Fibroblast of mammary gland (primary cell): ENCODE measurements at places on chromosomes 16 and 17.

DNA sequence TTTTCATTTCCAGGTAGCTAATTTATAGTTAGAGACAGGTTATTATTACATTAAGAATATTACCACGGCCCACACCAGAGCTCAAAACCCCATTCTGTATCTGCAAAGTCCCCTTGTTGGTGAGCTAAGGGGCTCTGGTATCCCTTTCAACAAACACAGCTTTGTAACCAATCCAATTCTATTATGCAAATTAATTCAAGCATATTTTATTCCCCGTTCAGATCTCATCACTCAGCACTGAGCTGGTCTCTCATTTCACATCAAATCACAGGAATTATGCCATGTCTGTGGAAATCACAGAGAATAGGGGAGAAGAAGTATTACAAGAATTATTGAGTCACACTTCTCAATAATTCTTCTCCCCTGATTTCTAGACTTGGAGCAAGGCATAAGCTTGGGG, 111.7 kb downstream of the CDH11 start:
- DNase-seq = no peak

- DNase-seq = no peak
Observed at GRCh38 chr17:41792845-41793783, 6.6 kb upstream of the JUP start.

- peak; percentile 96 for DNase-seq
Observed at GRCh38 chr16:4263504-4264436, 9.1 kb downstream of the TFAP4 start.

GRCh38 chr16:74107795-74108610, 188.6 kb upstream of the PSMD7 start:
- DNase-seq = peak; percentile 33

DNA sequence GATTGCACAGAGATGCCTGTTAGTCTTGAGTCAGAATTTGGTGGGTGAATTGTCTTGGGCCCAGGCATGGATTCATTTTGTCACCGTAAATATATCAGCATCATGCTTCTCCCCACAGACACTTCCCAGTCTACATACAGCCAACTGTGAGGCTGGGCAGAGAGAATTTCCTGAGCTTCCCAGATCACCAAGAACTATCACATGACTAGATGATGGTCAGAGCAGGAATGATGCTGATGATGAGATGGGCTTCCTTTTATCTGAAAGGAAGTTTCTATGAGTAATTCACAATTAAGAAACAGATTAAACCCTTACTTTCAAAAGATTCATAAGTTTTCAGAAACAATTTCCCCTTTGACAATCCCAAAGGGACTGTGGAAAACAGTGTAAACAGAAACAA, 323 bp upstream of the KRTAP9-9 start:
- DNase-seq = peak; percentile 24

- peak; percentile 12 for DNase-seq
Observed at GRCh38 chr17:6420173-6420641, 14.7 kb downstream of the AIPL1 start.

GRCh38 chr17:15240644-15241043, 24.5 kb downstream of the PMP22 start:
- no peak for DNase-seq

- DNase-seq = no peak
Observed at GRCh38 chr17:21140911-21141310, 14.1 kb downstream of the DHRS7B start.

DNA sequence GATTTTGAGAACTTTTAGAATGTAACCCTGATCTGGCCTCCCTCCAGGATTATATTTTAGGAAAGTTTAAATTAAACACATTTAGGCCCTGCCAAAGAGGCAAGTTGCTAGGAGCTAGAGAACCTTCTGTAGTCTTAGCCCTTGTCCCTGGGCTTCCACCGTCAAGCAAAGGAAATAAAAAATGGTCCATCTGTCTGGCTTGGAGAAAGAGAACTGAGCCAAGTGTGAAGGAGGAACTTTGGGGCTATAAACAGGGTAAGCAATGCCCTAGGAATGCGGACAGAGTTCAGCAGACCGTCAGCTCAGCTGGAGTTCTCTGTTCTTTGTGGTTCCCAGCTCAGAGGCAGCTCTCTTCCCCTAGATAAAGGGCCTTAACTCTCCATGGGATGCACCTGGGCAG, 29.6 kb downstream of the RCVRN start:
- DNase-seq = peak; percentile 86

DNA sequence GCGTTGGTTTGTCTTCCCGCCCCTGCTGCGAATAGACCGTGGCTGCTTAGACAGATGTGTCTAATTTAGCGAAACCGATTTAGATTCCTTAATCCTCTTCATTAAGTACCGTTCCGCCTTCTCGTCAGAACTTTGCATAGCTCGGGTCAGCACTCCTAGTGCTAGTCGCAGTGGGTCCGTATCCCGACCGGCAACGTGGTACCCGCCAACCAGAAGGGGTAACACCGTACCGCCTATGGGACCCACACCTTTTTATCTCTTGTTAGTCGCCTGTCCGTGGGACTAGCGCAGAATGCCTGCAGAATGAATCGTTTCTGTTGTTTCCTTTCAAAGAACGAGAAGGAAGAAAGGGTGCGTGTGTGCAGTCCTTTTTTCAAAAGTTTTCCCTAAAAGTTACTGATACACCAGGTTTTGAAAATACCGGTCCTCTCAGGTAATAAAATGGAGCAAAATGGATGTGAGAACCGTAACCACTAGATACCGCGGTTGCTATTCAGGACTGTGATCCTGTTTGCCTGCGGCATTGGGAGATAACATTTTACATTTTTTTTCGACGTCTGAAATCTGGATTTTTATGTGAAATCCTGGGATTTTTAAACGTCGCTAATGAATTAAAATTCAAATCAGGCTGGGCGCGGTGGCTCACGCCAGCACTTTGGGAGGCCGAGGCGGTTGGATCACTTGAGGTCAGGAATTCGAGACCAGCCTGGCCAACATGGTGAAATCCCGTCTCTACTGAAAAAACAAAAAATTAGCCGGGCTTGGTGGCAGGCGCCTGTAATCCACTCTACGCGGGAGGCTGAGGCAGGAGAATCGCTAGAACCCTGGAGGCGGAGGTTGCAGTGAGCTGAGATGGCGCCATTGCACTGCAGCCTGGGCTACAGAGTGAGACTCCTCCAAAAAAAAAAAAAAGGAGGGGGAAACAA, 998 bp upstream of the SRSF1 start:
- no peak for DNase-seq

DNA sequence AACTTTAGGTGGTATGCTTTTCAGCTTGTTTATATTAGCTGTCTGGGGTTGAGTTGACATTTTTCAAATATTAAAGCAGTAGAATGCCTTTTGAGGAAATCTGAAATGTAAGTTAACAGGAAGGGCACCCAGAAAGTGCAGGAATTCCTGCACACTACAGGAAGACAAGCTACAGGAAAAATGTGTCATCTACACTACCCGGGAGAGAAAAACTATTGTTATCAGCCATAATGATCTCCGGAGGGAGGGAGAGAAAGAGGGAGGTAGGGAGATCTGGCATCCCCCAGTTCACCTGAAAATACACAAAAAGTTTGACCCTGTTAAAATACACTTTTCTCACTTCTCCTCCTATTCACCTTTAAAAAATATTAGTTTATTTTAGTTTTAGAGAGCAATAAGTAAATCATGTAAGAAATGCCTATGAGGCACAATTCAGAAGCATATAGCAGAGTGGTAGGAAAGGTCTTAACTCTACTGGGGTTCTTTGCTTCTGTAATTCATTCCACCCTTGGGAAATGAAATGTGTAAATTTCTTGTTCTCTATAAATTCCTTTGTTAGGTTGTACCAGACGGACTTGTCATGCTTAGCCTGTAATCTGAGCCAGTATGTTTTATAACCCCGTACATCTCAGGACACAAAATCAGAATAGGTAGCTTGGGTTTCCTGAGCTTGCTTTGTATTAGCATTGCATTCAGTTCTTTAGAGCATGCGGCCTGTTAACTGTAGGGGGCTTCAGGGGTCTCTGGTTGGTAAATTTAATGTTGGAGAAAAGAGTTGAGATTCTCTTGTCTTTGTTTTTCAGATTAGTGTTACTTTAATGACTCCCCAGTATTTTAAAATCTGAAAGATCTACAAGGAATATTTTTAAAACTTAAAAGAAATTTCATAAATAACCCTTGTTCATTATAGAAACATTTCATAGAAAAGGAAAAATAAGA, 3.3 kb downstream of the MAP2K6 start:
- no peak for DNase-seq

DNA sequence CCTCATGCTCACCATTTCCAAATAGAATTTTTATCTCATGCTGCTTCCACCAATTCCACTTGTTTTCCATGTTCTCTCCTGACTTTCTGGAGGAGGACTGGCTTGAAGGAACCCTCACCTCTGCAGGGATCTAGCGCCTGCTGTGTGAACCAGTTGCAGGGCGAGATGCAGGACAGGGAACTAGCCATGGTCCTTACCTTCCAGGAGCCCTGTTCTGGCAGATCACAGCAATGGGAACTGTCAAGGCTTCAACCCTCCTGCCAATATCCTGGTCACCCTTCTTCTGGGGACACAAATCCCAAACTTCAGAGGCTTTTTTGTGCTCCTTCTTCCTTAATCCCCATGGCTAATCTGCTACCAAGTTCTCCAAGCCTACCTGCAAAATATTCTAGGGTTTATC, 60.4 kb upstream of the MMP2 start:
- no peak for DNase-seq

- DNase-seq = peak; percentile 30
Observed at GRCh38 chr16:1745181-1745899, 26.0 kb downstream of the NME3 start.
